ENCODE measurements at places on chromosomes 7 and 10.

GRCh38 chr7:157391036-157391710 is 54.4 kb downstream of the DNAJB6 start:
- no peak for DNase-seq

DNA sequence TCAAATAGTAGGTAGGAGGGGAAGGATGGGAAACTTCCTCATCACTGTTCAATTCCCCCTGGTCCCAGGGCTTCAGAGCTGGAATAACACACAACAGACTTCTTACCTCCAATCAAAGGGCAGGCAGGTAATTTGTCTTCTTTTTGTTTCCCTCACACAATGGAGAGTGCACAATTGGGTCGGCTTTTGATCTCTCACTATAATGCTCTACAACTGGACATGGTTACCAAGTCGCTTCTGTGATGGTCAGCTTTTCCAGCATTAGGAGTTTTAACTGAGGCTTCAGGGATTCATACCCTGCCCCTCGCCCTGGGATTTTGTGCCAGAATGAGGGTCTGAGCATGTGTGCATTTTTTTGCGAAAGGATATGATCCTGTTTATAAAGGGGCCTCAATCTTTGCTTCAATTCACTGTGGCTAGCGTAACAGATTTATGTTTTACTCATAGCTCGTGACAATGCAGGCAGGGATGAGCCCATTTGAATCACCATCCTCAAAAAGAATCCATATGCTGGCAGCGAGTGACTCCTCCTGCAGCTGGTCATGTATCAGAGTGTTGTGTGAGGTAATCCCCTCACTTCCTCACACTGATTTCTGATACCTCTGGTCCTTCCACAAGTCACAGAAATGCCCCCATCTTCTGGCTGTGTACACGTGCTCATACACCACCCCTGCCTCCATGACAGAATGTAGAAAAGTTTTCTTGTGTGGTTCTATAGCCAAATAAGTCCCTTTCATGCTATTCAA is 189.6 kb downstream of the CTTNBP2 start:
- DNase-seq, result no peak

GRCh38 chr10:5603848-5604170 is 62.6 kb downstream of the ASB13 start:
- DNase-seq, result no peak

- DNase-seq, result no peak
These were observed 71.8 kb upstream of the PIK3CG start for GRCh38 chr7:106793015-106793975.

DNA sequence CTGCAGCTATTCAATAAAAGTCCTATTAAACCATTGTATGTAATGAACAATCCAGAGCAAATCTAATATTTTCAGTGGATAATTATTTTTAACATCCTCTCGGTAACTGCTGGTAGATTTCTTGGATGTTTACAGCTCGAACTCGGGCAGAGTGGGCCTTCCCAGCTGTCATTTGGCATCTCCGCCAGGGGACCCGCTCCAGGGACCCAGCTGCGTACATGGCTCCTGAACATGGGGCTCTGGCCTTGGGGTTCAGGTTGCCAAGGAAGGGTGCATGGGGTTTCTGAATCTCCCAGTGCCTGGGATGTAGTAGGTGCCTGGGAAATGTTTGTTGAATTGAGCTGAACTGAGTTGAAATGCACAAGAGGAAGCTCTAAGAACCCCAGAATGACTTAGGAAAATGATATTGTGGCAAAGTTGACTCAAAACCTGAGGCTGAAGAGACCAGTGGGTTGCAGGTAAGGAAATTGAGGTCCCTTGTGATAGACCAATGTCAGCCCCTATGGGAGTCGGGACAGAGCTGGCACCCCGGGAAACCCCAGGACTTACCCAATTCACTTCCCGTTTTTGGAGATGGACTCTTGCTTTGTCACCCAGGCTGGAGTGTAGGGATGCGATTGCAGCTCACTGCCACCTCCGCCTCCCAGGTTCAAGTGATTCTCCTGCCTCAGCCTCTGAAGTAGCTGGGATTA is 228.4 kb downstream of the CUX1 start:
- no peak for DNase-seq

- DNase-seq, result no peak
These were observed 43.6 kb upstream of the CDK14 start for GRCh38 chr7:90552521-90552920.

DNA sequence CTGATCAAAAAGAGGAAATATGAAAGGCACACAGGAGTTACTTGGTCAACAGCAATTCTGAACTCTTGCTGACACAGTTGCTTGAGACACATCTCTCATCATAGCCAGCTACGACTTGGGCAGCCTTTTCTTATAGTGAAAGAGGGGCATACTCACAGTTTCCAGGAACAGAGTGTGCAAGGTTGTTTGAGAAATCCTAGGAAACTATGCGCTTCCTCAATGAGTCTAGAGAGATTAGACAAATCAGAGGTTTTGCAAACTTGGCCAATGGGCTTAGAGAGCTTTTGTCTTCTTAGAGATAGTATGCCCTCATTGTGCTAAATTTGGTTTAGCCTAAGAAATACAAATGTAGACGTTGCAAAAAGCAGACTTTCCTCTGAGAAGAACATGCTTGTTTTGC is 370.4 kb downstream of the HGF start:
- DNase-seq, result no peak

- DNase-seq, result no peak
These were observed 65.0 kb upstream of the EN2 start for GRCh38 chr7:155392726-155393570.

GRCh38 chr7:39507866-39508551 is 58.2 kb upstream of the YAE1 start:
- DNase-seq, result no peak

DNA sequence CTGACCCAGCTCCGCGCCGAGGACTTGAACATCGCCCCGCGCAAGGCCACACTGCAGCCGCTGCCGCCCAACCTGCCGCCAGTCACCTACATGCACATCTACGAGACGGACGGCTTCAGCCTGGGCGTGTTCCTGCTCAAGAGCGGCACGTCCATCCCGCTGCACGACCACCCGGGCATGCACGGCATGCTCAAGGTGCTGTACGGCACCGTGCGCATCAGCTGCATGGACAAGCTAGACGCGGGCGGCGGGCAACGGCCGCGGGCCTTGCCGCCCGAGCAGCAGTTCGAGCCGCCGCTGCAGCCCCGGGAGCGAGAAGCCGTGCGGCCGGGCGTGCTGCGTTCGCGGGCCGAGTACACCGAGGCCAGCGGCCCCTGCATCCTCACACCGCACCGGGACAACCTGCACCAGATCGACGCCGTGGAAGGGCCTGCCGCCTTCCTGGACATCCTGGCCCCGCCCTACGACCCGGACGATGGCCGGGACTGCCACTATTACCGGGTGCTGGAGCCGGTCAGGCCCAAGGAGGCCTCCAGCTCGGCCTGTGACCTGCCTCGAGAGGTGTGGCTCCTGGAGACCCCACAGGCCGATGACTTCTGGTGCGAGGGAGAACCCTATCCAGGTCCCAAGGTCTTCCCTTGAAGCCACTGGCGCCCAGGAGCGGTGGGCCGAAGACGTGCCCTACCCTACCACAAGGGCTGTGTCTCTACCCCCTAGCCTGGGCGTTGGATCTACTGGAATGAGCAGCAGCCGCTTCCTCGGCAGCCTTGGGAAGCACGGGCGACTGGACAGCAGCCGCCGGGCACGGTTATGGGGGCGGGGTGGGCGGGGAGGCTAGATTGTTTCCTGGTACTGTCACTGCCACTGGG is 945 bp downstream of the ADO start:
- DNase-seq, result no peak

DNA sequence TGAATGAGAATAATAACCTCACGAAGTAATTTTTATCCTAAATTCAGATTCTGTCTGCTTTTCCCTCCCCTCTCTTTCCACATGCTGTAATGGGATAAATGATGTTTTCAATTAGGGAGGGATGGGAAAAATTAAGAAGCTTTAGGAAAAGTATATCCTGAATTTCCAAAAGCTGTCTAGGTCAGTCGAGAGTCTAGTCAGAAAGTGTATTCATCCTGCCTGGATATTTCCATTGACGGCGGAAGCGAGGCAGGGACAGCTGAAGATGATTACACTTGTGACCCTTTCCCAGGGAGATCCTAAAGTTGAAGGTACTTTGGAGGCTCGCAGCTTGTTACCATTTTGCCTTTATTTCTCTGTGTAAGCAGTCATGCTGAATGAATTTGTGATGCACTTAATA is 204.1 kb downstream of the ZNF365 start:
- DNase-seq, result no peak

- no peak for DNase-seq
These were observed 4.6 kb downstream of the GIGYF1 start for GRCh38 chr7:100689230-100690135.

DNA sequence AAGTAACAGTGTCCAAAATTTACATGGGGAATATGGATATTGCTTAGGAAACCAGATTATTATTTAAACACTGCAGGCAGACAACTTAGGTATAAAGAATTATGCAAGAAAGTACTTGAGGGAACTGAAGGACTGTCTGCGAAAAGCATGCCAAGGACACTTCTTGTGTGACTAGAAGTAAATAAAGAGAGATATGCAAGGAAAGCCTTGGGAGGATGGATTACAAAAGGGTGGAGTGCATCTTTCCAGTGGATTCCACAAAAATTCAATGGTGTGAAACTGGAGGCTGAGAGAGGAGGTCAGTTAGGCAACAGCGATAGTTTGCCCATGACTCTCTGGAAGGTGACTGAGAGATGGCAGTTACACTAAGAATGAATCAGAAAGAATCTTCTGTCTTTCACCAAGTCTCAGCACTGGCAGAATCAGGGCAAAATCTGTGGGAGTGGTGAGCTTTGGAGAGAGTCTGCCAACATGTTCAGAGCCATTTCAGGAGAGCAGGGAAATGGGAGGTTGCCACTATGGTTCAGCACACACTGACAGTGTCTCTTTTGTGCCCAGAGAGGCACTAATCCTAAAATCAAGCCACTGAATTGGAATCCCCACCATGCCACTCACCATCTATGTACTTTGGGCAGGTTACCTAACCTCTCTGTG is 331.6 kb downstream of the BMPER start:
- no peak for DNase-seq

DNA sequence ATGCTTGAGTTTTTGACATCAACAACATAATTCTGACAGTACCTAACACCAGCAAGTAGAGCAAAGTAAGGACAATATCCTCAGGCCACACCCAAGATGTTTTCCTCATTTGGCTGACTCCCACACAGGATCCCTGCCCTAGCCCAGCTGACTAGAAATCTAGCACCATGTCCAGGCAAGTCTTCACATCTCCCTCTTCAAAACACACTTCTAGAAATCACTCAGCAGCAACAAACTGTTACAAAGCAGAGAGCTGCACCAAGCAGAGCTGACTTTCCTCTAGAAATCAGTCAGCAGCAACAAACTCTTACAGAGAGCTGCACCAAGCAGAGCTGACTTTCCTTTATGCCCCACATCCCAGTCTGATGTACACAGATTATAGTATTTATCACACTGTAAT is 7.7 kb downstream of the TMEM168 start:
- DNase-seq, result no peak

- no peak for DNase-seq
These were observed 8.5 kb upstream of the ADAM8 start for GRCh38 chr10:133285217-133285616.

GRCh38 chr7:151541709-151542499 is 22.2 kb upstream of the RHEB start:
- no peak for DNase-seq

- DNase-seq, result no peak
These were observed 51.5 kb downstream of the AFAP1L2 start for GRCh38 chr10:114352653-114353298.

- no peak for DNase-seq
These were observed 15.9 kb downstream of the ADRB1 start for GRCh38 chr10:114059561-114059960.

DNA sequence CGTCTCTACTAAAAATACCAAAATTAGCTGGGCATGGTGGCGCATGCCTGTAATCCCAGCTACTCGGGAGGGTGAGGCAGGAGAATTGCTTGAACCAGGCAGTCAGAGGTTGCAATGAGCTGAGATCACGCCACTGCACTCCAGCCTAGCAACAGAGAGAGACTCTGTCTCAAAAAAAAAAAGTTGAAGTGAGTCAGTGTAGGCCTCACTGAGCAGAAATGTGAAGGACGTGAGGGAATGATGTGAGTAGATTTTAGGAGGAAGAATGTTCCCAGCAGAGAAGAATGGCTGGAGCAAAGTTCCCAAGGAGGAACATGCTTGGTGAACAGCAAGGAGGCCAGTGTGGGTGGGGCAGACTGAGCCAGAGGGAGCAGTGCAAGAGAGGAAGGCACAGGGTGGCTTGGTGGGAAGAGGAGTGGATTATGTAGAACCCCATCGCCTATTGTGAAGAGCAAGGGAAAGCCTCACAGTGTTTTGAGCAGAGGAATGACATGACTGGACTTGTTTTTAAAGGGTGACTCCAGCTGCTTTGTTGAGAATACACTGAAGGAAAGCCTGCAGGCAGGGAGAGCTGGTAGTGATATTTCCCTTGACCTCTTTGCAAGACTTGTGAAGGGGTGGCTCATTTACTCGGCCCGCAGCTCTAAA is 708.7 kb downstream of the SUGCT start:
- no peak for DNase-seq

GRCh38 chr10:33298110-33298509 is 36.4 kb downstream of the NRP1 start:
- no peak for DNase-seq

GRCh38 chr7:135364206-135364605 is 130.6 kb downstream of the STRA8 start:
- DNase-seq, result no peak

DNA sequence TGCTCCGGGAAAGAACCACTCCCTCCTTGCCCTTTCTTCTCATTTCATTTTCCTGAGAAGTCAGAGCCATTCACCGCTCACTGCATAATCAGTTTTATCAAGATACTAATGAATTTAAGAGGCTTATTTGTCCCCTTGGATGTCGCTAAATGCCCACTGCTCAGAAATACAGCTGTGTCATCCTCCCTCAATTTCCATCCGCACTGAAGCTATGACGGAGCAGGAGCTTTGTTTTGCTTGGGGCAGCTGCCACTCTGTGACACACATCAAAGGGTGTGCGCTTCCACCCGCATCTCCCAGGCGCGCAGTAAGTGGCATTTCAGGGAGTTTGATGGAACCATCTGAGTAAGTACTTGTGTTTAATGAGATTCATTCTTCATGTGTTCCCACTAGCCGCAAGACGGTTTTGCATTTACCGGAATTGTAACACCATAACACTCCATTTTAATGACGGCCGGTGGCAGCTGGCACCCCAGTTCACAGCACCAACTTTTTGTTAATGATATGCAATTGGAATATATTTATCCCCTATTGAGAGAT is 103.8 kb upstream of the PARD3 start:
- no peak for DNase-seq

- no peak for DNase-seq
These were observed 57.0 kb downstream of the CALD1 start for GRCh38 chr7:134836447-134836846.

DNA sequence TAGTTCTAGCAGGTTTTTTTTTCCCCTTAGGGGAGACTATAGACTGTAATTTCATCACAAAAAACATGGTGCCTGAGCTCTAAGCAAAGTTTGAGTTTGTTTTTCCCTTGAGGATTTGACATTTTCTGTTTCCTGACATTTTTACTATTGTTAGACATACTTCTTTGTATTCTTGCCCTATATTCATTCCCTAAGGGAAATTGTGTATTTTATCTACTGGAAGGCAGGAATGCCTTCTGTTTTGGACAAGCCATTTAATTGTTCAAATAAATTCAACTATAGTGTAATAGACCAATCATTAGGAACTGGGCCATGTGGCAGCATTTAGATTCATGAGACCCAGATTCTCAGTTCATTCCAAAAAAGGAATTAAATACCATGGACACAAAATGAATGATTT is 335.0 kb downstream of the EXOC4 start:
- DNase-seq, result no peak
